ENCODE measurements at places on chromosomes 12 and 14.

- DNase-seq: no peak
These were observed 436 bp downstream of the VPS33A start for GRCh38 chr12:122265886-122266229.

GRCh38 chr12:49014547-49014946 lies 4.0 kb downstream of the PRKAG1 start:
- no peak for DNase-seq

DNA sequence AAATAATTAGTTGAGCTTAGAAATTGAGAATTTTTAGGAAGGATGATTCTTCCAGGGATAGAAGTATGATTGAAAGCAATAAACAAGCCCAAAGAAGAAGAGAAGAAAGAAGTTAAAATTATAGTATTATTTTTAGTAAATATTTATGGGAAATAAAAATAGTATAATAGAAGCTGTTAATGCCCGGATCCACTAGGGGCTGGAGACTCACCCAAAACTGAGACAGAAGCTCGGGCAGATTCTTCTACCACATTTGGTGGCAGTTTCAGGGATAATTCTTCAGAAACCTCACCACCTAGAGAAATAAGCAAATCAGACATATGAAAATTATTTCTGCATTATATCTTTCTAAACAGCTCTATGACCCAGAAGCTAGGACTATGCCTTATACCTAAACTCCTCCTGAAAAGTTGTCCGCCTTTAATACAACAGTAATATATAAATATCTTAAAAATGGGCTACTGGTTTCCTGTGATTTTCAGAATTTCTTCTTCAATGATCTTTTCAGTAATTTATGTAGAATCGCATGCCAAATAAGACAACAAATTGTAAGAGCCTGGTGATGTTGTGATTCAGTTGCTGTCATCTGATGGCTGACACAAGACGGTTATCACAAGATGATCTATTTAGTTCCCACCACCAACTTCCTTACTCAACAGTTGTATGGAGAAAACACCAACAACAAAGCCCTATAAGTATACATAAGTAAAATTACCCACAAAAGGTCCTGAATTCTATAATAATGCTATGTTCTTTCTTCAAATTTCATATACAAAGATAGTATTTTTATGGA lies 35.6 kb downstream of the A2M start:
- no peak for DNase-seq

GRCh38 chr14:54814076-54814475 lies 88.5 kb downstream of the GCH1 start:
- DNase-seq: no peak

GRCh38 chr14:29111554-29111953 lies 345.0 kb downstream of the FOXG1 start:
- no peak for DNase-seq

DNA sequence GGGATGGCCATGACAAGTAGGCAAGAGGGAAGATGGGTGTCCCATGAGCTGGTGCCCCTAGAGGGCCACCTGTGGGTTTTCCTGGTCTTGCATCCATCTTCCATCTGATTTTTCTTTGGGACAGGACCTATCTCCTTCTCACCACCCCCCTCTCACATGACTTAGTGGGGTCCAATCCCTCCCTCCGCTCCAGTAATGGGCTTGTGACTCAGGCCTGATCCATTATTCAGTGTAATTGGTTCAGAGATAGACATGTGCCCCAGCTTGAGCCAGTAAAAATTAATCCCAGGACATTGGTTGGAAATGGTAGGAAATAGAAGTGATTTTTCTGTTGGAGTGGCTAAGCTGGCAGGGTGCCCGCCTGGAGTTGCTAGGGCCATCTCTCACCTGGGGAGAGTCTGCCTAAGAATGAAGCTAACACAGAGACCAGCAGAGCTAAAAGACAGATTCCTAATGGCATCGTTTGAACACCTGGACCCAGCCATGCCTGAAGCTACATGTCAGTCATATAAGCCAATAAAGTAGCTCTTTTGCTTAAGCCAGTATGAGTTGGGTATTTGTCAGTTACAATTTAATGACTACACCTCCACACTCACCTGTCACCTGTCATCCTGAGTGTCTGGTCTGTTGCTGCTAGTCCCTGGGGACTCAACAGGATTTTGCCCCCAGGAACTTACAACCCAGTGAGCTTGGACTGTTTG lies 14.7 kb downstream of the RASAL1 start:
- DNase-seq: no peak
